Cerebellum (tissue), 4 donors: ENCODE measurements at places on chromosomes 5 and 9.

- no peak for DNase-seq
Measured at GRCh38 chr9:133995012-133995896, 3.1 kb upstream of the VAV2 start.

GRCh38 chr5:23257656-23258055 is 249.8 kb upstream of the PRDM9 start:
- no peak for DNase-seq

GRCh38 chr5:10637944-10638343 is 74.1 kb downstream of the ANKRD33B start:
- DNase-seq, result no peak

GRCh38 chr9:88464851-88465250 is 70.1 kb upstream of the NXNL2 start:
- DNase-seq, result no peak

- DNase-seq, result no peak
Measured at GRCh38 chr9:125540497-125540896, 166.5 kb downstream of the MAPKAP1 start.

DNA sequence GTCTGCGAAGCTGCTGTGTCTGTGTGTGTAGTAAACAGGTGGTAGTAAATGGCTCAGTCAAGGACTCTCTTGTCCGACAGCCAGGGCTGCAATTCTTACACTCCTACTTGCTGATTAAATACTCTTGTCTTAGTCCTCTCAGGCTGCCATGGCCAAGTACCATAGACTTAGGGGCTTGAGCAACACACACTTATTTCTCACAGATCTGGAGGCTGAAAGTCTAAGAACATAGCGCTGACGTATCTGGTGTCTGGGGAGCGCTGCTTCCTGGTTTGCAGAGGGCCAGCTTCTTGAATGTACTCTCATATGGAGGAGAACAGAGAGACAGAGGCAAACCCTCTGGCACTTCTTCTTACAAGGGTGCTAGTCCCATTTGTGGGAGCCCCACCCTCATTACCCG is 411.0 kb downstream of the MED10 start:
- no peak for DNase-seq

- no peak for DNase-seq
Measured at GRCh38 chr5:32420506-32420905, 24.0 kb downstream of the ZFR start.

- DNase-seq, result no peak
Measured at GRCh38 chr5:112958093-112959088, 18.2 kb upstream of the DCP2 start.

DNA sequence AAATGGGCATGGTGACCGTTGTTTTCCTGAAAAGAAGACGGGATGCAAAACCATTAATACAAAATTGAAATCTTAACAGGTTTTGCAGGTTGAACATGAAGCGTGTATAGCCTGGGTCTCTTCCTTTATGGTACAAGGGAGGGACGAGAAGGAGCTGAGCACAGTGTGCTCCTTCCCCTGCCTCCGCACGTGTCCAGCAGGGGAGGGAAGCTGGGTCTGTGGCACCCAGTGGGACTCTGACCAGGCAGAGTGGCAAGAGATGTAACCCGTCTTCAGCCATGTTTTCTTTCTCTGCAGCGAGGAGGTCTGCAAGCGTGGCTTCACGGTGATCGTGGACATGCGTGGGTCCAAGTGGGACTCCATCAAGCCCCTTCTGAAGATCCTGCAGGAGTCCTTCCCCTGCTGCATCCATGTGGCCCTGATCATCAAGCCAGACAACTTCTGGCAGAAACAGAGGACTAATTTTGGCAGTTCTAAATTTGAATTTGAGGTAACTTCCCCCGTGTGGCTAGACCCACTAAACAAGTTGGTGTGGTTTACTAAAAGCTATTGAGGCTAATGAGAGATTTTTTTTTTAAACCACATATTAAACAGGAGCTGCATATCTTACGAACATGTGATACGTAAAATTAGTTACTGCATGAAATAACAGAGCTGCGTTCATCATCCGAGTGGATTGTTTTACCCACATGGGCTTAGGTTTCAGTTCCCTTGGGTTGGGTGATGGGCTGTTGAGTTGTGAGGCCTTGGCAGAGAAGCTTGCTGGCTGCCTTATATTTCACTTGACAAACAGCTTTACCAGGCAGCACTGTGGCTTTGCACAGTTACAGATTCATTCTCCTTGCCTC is 143.7 kb downstream of the TRIO start:
- DNase-seq, result no peak

DNA sequence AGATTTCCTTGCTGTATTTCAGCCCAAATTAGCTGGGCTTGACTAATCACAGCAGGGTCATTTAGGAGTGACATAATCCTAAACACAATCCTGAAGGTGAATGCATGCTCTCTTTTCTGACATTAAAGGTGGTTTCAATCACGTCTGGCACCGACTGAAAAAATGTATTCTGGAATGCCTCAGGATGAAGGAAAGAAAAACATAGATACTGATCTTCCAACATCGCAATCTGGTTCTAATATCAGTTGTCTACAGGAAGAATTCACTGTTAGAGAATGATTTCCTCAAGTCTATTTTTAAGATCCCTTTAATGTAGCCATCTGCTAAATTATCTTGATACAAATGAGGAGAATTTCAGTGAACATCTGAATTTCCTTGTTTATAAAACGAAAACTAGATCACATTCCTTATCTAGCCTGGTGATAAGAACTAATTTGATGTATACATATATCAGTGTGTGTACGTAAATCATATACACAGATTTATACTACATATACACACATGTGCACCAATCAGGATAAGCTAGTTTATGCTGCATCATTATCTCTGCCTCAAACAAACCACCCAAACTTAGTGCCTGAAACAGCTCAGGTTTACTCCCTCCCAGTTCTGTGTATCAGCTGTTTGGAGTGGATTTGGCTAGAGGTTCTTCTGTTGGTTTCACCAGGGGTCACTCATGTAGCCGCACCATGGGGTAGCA is 31.3 kb upstream of the TAS2R1 start:
- no peak for DNase-seq

- DNase-seq, result no peak
Measured at GRCh38 chr5:32646061-32646969, 61.0 kb downstream of the SUB1 start.

DNA sequence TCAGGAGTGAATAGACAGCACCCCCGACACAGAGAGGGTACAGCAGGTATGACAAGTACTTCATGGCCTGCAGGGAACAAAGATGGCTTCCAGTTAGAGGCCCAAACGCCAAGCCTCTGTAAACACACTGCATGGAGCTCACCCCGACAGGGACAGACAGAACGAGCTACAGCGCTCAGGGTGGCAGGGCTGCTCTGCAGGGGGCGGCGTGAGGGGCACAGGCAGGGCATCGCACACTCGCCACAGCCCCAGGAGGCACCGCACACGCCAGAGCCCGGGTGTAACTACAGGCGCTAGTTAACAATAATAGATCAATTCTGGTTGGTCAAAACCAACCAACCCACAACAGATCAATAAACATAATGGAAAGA is 21.1 kb downstream of the CLPTM1L start:
- no peak for DNase-seq

DNA sequence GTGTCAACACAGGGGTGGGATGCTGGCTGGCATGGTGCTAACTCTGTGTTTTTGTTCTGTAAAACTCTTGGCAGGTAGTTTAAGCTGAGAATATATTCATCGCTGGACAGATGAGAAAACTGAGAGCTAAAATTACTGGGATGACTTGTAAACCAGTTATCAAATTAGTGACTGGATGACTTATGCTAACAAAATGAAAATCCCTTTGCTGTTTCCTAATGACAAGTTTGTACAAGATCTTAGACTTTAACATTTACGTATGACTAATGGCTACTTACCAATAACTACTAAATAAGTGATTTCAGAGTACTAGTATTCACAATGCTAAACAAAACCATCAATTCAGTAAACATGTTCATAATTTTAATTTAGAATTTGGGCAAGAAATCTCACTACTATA is 854.8 kb upstream of the ARRDC3 start:
- DNase-seq, result no peak

GRCh38 chr9:34179213-34180136 is 632 bp downstream of the UBAP1 start:
- no peak for DNase-seq

DNA sequence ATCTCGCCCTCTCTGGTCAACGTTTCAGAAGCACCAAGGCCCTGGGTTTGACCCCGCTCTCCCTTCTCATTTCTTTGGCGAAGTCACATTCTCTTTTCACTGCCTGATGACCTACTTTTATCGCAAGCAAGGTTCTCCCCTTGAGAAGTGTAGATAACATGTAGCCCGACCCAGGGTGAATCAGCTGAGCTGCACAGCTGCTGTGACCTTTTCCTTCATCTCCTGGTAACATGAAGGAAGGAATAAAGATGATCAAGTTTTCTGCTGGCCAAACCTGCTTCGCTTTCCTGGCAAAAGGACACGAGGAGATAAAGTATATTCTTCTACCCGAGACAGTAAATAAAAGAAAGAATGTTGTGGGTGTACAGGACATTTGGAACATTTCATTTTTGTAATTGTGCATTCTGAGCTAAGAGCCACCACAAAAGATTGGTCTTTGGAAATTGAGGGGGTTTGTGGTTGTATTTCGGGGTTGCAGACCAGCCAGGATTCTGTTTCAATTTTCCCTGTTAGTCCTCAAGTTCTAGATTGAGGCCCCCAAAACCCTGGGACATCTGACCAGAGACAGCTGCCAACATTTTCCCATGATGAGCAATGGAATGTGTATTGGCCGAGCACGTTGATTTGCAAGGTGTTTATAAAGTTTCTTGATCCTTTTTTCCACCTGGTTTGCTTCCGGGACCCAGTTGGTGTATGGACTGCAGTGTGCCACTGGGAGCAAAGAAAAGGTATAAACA is 155.1 kb upstream of the ZNF462 start:
- no peak for DNase-seq

- DNase-seq, result no peak
Measured at GRCh38 chr5:167872791-167873190, 418.7 kb upstream of the WWC1 start.

- DNase-seq, result no peak
Measured at GRCh38 chr9:27183701-27184100, 74.7 kb downstream of the TEK start.

DNA sequence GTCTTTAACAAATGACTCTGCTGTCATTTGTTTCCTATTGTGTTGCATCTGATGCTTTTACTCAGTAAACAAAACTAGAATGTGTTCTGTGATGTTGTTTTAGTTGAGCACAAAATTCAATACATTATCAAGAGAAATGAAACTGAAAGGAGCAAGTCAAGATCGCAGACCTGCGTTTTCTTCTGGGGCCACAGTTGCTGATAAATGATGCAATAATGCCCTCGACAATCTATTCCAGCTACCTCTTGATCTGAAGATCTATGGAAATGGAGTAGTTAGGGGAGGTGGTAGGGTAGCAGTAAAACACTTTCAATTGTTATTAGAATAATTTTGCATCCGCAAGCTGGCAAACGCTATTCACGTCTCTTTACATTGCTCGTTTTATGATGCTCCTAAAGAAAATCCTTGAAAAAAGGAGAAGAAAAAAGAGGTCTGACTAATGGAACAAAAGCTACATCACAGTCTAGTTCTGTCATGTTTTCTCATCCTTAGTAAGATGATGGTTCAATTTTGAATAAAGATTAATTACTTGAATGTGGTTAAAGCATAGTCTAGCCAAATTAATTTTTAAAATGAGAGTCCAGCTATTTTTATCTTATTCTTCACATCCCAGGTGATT is 1.6 kb downstream of the ZNF366 start:
- DNase-seq, result no peak

DNA sequence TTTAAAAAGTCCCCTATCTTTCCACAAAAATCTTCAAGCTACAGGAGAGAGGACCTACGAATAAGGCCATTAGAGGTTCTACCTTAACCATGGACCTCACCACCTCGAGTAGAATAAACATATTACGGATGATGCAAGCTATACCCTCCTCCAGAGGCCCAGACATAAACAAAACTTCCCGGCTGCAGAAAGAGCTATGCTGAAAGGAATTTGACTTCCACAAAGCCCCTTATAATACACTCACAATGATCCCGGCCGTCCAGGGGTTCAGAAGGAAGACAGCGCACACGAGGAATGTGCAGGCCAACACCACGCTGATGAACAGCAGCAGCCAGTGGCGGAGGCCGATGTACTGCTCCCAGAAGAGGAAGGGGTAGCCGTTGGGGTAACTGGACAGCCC is 59.0 kb downstream of the PTCH1 start:
- no peak for DNase-seq

DNA sequence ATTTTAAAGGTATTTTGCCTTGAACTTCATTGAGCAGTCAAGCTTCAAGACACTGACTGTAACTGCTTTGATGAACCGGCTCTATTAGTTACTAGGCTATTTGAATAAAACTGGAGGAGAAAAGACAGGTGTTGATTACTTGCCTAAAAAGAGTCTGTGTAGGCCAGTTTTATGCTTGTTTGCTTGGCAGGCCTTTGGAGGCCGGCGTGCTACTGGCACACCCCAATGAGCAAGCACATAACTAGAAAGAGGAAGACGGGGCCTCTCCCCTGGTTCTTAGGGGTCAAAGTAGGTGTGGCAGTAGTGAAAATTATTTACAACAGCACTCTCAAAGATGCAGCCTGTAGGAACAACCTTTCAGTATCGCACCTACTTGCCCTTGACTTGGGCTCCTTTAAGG is 2.1 kb upstream of the ZFR start:
- no peak for DNase-seq

DNA sequence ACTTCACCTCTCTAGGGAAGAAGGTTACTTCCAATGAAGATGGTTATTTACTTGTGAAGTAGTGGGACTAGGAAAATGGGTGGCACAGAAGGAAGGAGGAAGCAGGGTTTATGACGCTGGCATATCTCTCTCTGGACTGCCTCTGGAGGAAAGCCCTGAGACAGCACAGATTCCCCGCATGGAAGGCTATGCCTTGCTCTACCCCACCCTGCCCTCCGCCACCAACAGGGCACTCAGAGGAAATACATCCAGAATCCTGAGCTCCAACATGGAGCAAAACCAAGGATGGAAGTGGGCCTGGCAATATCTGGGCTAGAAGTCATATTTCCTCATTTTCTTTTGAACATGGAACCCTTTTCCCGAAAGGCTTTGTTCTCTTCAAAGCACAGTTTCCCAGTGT is 346.9 kb downstream of the ZSWIM6 start:
- DNase-seq, result no peak
